Right kidney (tissue), 9 donors: ENCODE measurements at places on chromosomes 11 and 22.

GRCh38 chr11:119195680-119196079 lies 10.4 kb downstream of the NHERF4 start:
- no peak for DNase-seq

DNA sequence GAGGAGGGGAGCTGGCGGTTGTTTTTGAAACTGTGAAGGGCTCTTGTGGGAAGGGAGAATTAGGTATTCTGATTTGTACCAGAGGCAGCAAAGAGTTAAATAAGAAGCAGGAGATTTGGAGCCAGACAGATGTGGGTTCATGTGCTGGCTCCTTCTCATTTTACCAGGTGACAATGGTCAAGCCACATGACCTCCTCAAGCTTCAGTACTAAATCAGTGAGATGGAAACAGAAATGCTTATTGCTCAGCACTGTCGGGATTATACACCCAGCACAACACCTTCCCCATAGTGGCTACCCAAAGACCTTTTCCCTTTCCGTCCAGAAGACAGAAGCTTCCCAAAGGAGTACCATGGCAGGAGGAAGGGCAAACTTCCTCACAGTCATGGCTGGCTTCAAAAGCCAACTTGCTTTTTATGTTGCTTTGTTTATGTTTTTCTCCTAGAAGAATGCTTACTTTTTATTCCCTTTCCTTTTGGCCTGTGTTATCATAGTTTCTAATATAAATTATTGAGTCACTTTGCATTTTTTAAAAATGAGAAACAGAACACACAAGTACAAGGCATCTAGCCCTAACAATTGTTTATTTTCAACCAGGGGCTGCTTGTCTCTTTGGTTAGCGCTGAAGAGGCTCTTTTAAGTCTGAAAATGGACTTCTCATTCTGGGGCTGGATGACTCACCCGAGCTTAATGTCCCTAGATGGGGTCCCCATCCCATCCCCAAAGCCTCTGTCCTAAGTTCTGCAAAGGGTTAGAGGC lies 181.5 kb upstream of the ZBED5 start:
- DNase-seq: no peak

- DNase-seq: no peak
Measured at GRCh38 chr11:100630898-100631297, 56.2 kb upstream of the ARHGAP42 start.

- peak; percentile 70 for DNase-seq
Measured at GRCh38 chr22:24592058-24592850, 619 bp downstream of the LRRC75B start.

DNA sequence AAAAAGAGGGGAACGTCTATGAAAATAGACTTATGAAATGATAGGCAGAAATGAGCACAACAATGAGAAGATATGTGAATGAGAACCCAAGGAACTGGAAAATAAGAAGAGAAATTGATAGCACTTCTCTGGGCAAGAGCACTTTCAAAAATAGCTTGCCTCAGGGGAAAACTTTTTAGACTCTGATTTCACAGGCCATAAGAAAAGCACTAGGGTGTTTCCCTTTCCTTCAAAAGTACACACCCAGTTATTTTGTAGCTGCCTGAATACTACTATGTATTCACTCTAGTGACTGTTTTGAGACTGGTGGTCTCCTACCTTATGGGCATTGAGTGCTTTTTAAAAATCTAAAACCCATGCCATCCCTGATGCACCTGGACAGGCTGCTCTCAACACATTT lies 172.3 kb upstream of the SOX6 start:
- DNase-seq: no peak

- no peak for DNase-seq
Measured at GRCh38 chr11:103926990-103927389, 109.5 kb upstream of the DDI1 start.

- no peak for DNase-seq
Measured at GRCh38 chr11:121512468-121513465, 60.0 kb upstream of the SORL1-AS1 start.
